Left kidney (tissue), 8 donors: ENCODE measurements at places on chromosomes 1 and 21. TPM values are rescaled to one million over a fixed set of nuclear protein-coding genes. Genes with fewer than 3 reads are reported as not detected.

DNA sequence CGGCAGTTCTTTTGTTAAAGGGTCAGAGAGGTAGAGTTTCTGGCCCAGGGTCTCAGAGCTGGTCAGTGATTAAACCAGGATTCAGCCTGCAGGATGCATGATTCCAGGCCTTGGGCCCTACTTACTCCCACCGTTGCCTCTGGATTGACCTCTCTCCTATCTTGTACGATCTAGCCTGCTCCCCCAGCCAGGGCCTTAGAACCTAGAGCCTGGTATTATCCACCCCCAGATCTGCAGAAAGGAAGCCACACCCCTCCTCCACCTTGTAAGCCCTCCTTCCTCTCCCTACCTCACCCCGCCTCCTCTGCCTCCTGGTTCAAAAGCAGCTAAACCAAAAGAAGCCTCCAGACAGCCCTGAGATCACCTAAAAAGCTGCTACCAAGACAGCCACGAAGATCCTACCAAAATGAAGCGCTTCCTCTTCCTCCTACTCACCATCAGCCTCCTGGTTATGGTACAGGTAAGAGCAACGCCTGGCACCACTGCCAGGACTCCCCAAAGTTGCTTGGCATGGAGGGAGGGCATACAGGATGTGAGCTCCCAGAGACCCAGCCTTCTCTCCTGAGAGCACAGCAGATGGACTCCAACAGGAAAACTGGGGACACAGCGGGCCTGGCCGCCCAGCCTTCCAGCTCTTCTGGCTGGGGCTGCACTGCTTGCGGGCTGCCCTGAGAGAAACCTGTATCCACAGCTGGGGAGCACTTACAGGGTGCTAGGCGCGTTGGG, at the start of gene CD52:
CD52 (plus strand) TSS at position 347 of the 726 bp plus-strand sequence; CDS start at position 407, 60 bp downstream.
- DNase-seq, result no peak

DNA sequence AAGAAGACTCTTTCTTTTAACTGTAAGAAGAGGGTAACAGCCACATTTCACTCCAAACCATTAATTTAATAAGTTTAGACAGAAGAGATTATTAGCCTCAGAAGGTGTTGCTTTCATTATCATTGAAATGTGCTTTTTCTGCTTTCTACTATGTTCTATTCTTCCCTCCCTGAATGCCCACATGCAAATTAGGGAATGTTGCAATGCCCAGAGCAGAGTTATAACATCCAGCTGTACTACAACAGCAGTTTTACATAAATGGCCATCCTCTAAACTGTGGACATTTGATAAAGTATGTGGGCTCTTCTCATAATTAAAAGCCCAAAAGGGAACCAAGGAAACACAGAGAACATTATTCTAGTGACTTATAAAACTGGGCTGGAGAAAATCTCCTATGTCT, 82.2 kb upstream of the SOD1 start:
- no peak for DNase-seq

DNA sequence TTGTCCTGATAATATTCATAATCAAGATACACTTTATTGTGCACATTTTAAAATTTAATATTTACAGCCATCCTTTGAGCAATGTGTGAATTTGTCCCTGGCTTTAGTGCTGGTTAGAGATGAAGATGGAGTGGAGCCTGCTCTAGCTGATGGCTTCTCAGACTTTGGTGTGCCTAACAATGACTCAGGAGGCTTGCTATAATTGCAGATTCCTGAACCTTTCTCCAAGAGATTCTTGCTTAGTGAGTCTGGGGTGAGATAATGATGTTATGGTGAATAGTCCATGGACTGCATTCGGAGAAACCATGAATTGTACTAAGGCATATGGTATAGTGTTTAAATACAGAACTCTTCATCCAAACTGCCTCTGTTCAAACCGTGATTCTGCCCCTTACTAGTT, 307.1 kb downstream of the PAPPA2 start:
- DNase-seq, result no peak

Gene INSRR
- polyA plus RNA-seq, result 1.8 TPM

Gene AGO4
- polyA plus RNA-seq, result 38.3 TPM

DNA sequence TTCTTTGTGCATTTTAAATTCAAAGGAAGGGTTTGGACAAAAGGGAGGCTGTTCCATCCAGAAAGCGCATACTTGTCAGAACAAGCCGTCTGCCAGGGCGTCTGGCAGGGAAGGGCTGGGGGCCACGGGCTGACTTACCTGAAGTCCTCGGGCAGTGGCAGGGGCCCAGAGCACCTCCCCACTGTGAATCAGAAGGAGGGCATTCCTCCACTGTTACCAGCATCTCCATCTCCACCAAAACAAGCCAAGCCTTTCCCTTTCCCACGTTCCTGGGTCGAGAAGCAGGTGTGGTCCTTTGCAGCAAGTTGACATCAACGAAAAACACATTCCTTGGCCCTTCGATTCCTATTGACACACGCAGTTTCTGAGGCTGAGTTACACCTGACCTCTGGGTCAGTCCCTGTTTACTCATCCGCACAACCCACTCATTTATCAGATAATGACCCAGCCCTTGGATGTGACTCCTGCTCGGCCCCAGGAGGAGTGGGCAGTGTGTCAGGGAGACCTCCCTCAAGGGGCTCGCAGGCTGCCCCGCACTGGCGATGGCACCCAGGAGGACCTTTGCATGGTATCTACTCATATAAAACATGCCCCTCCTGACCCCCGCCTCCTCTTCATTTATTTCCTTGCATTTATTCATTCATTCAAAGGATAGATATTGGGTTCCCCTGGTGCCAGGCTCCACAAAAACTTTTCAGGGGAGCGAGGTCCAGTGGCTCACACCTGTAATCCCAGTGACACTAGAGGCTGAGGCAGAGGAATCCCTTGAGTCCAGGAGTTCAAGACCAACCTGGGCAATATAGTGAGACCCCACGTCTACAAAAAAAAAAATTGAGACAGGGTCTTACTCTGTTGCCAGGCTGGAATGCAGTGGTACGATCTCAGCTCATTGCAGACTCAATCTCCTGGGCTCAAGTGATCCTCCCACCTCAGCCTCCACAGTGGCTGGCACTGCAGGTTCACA, 60.2 kb downstream of the TOMM20 start:
- no peak for DNase-seq
